ENCODE measurements at places on chromosomes 7 and 10.

- DNase-seq: no peak
Observed at GRCh38 chr10:76112826-76113150, 681.4 kb downstream of the LRMDA start.

DNA sequence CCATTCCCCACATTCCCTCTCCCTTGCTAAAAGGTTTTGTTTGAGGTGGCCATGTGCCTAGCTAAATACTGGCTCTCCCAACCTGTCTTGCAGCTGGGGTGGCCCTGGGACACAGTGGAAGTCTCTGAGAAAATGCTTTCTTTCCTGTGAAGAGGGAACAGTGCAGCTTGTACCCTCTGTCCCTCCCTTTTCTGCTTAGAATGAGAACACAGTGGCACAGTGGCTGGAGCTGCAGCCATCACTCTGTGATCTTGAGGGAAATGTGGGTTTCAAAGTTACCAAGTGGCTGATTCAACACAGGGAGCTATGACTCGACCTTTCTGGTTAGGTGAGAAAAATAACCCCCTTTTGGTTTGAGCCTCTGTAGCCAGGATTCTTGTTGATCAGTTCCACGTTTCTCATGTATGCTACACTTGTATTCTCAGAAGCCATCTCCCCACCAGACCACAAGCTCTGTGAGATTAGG lies 62.7 kb upstream of the CARD11 start:
- no peak for DNase-seq

DNA sequence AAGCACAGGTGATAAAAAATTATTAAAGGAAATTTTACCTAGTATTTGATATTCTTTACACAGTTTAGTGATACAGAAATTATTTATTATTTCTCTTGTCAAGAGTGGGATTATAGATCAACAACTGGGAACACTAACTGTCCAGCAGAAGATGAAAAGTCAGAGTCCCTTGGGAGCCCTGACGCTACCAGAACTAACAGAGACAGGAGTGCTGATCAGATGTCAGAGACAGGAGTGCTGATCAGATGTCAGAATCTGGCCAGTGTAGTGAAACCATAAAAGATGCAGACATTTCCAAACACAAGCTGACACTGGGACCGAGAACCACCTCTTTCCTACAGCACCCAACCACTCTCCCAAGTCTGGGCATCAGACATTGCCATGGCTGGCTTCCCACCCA lies 828.2 kb downstream of the TNS3 start:
- DNase-seq: no peak

- no peak for DNase-seq
Observed at GRCh38 chr10:107856047-107856315, 691.5 kb upstream of the SORCS1 start.

DNA sequence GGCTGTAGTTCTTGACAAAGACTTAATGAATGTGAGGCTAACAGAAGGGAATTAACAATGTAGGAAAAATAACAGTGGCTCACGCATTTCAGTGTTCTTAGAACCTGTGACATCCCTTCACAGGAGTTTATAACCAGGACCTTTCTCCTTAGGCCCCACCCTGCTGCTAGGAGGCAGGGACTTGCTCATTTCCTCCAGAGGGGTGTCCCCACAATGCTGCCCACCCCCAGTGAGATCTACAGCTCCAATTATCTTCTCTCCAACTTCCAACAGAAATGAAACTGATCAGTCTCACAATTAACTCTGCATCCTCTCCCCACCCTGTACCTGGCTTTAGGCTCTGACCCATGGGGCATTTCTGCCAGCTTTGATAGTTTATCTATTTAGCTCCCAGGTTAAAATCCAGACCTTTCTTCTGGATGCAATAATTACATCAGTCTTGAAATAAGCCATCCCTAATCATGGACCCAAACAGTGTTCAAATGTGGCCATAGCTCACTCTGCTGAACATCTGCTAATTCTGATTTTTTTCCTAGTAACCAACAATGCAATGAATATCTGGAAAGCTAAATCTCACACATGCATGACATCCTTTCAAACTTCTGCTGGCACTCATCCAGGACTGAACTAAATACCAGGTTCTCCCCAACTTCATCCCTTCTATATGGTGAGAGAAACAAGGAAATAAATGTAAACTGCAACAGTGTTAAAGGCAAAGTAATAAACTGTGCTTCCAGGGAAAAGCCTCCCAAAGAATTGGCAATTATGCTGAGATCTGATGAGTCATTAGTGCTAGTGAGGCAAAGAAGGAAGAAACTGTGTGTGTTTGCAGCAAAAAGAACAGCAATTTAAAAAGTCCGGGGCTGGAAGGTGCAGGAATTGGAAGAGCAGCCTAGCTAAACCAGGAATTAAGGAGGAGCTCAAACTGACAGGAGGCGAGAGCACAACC lies 64.6 kb downstream of the HERPUD2 start:
- DNase-seq: peak; percentile 33

- no peak for DNase-seq
Observed at GRCh38 chr10:49610114-49610457, at the start of gene SLC18A3. SLC18A3 (plus strand) TSS chr10:49610310; CDS start chr10:49610741, 431 bp downstream.

DNA sequence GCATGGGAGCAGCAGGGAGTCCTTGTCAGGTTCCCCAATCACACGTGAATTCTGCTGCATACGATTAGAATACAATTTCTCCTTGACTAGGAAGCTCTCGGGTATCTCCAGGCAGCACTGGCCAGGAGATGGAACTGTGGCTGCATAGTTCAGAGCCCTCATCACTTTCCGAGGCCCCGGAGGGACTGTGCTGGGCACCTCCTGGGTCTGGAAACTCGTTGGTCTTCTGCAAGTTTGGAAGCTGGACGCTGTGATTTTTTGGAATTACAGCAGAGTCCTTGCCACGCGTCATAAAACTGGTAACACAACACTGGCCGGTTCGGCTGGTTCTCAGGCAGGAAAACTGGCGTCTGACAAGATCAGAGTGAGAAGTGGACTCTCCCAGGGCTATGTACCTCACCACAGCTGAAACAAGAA lies 216.1 kb downstream of the CCDC3 start:
- no peak for DNase-seq

GRCh38 chr10:133324198-133324792 lies 12.4 kb downstream of the CALY start:
- no peak for DNase-seq

DNA sequence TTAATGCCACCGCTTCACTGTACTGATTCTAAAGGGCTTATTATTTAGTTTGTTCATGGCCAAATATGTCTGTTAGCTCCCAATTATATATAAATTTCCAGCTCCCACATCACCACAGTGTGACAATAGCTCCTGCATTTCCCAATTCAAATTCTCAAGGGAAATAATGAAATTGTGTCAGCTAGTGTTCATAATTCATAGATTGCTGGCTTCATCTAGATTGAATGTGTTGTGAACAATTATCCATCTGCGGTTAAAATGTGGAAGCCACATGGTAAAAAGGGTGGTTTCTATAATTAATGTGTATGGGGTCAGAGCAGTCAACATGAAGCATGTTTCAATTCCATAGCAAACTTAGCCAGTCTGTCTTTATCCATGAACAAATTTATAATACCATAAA lies 154.3 kb downstream of the SEMA3E start:
- DNase-seq: no peak

Data from Kasumi-1 (cell line).